ENCODE measurements at places on chromosomes 12 and 14. TPM values are rescaled to one million over a fixed set of nuclear protein-coding genes. Genes with fewer than 3 reads are reported as not detected.

The HOTAIR gene
- total RNA-seq: not detected

The SYNDIG1L gene
- not detected for total RNA-seq

The EFS gene
- total RNA-seq: not detected

The ACSM4 gene
- not detected for total RNA-seq

The CABP1 gene
- total RNA-seq: not detected
